Muscle of leg (tissue), 16 donors: ENCODE measurements at places on chromosomes 6 and 20. TPM values are rescaled to one million over a fixed set of nuclear protein-coding genes. Genes with fewer than 3 reads are reported as not detected.

Gene HSPA12B
- 18.3 TPM for total RNA-seq

GRCh38 chr6:130322673-130323268, 43.0 kb upstream of the TMEM200A start:
- H3K27ac ChIP-seq, result no peak overlapping the region
- peak; percentile 79 for DNase-seq

- no peak overlapping the region for H3K27ac ChIP-seq
- H3K4me1 ChIP-seq, result peaks cover 10% of the 10 kb centered on the region
- no peak overlapping the region for H3K4me3 ChIP-seq
Observed at GRCh38 chr6:154154389-154154967, 115.4 kb downstream of the OPRM1 start.

- peak; percentile 50 for DNase-seq
- no peaks in the 10 kb centered on the region for H3K27me3 ChIP-seq
- H3K36me3 ChIP-seq, result peaks cover 46% of the 10 kb centered on the region
- no peak overlapping the region for H3K4me3 ChIP-seq
- H3K27ac ChIP-seq, result peak overlapping the region; percentile 72
Observed at GRCh38 chr6:52499026-52499425, 77.8 kb downstream of the TRAM2 start.

Gene SLA2
- total RNA-seq, result 0.09 TPM

- DNase-seq, result peak; percentile 25
- no peaks in the 10 kb centered on the region for H3K36me3 ChIP-seq
- H3K27ac ChIP-seq, result no peak overlapping the region
- no peak overlapping the region for H3K4me3 ChIP-seq
Observed at GRCh38 chr6:156697225-156697830, 79.8 kb upstream of the ARID1B start.

DNA sequence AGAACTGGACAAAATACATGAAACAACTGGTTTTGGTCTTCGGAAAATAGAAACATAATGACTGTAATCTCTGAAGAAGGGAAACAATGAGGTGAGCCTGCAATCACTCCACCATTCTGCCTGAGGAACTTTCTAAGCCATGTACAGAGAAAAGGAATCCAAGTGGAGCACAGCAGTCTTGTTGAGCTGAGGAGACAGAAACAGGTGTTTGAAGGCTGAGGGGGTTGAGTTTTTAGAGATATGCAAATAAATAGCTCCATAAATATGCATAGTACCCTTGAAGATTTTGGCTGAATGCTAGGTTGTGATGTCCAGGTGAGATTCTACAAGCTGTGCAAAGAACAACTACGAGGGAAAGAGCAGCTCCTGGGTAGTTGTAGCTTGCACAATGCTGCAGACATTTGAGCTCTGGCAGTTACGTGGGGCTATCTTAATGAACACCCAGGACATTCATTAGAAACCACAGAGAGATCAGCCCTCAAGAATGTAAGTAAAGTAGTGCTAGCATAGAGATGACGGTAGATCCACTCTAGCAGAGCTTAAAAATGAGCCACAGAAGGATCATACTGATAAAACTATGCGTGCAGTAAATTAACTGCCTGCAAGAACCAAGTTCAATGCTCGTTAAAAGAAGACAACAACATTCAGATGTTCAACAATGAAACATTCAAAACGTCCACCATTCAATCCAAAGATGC, 24.3 kb downstream of the TUBB2B start:
- no peak overlapping the region for H3K4me3 ChIP-seq
- H3K36me3 ChIP-seq, result no peaks in the 10 kb centered on the region
- no peak for DNase-seq

DNA sequence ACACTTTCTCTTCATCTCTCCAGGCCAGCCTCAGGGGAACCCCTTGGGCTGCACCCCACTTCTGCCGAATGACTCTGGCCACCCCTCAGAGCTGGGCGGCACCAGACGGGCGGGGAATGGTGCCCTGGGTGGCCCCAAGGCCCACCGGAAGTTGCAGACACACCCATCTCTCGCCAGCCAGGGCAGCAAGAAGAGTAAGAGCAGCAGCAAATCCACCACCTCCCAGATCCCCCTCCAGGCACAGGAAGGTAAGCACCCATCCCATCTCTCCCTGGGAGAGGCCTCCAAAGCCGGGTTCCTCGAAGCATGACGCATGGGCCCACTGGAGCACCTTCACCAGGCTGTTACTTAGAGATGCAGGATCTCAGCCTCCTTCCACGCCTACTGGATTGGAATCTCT, 11.3 kb downstream of the MDFI start:
- DNase-seq, result no peak
- H3K36me3 ChIP-seq, result peaks cover 79% of the 10 kb centered on the region
- H3K4me1 ChIP-seq, result peaks cover 57% of the 10 kb centered on the region
- H3K27ac ChIP-seq, result no peak overlapping the region
- no peak overlapping the region for H3K4me3 ChIP-seq

Gene TSBP1
- not detected for total RNA-seq

Gene CHRNA4
- total RNA-seq, result 0.71 TPM

Gene HEY2
- 6.1 TPM for total RNA-seq

GRCh38 chr20:62899633-62900051, 26.7 kb downstream of the DIDO1 start:
- H3K4me3 ChIP-seq, result no peak overlapping the region
- peak; percentile 46 for DNase-seq
- H3K4me1 ChIP-seq, result peaks cover 15% of the 10 kb centered on the region
- no peak overlapping the region for H3K27ac ChIP-seq
- H3K36me3 ChIP-seq, result peaks cover 53% of the 10 kb centered on the region

Gene PCSK2
- 0.27 TPM for total RNA-seq

- H3K27ac ChIP-seq, result no peak overlapping the region
- DNase-seq, result no peak
- no peaks in the 10 kb centered on the region for H3K27me3 ChIP-seq
- peaks cover 26% of the 10 kb centered on the region for H3K4me1 ChIP-seq
- no peak overlapping the region for H3K4me3 ChIP-seq
Observed at GRCh38 chr20:49424536-49424935, 57.9 kb downstream of the KCNB1 start.

DNA sequence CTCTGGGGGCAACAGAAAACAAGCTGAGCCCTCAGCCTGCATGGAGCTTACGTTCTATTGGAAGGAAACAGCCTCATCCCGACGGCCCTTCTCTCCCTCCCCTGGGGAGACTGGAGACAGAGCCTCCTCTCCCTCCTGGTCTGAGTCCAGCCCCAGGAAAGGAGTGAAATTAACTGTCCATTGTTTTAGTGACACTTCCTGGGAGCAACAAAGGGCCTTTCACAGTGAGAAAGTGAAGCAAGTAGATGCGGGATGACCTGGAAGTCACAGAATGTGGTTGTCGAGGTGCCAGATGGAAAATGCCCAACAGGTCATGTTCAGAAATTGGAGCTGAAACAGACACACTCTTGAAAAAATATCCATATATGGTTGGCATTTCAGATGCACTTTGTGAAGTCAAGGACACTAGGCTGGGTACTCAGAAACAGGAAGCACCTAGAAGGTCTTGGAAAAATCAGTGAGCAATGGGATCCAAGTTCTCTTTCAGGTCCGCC, 77.8 kb downstream of the TFAP2C start:
- no peak overlapping the region for H3K4me3 ChIP-seq
- no peaks in the 10 kb centered on the region for H3K4me1 ChIP-seq
- no peaks in the 10 kb centered on the region for H3K36me3 ChIP-seq
- H3K27me3 ChIP-seq, result peaks cover 5% of the 10 kb centered on the region
- no peak overlapping the region for H3K27ac ChIP-seq

- DNase-seq, result no peak
- H3K27ac ChIP-seq, result peak overlapping the region; percentile 76
- H3K4me3 ChIP-seq, result no peak overlapping the region
- peaks cover 43% of the 10 kb centered on the region for H3K36me3 ChIP-seq
- H3K4me1 ChIP-seq, result peaks cover 36% of the 10 kb centered on the region
Observed at GRCh38 chr6:2782356-2782708, 17.1 kb downstream of the WRNIP1 start.

Gene HLA-DRB1
- 16.8 TPM for total RNA-seq

Gene MEP1A
- not detected for total RNA-seq

- peaks cover 3% of the 10 kb centered on the region for H3K27me3 ChIP-seq
- no peak for DNase-seq
- no peaks in the 10 kb centered on the region for H3K36me3 ChIP-seq
- no peak overlapping the region for H3K4me3 ChIP-seq
Observed at GRCh38 chr6:100105919-100106529, 112.0 kb upstream of the MCHR2 start.

Gene EBF4
- 3.2 TPM for total RNA-seq

DNA sequence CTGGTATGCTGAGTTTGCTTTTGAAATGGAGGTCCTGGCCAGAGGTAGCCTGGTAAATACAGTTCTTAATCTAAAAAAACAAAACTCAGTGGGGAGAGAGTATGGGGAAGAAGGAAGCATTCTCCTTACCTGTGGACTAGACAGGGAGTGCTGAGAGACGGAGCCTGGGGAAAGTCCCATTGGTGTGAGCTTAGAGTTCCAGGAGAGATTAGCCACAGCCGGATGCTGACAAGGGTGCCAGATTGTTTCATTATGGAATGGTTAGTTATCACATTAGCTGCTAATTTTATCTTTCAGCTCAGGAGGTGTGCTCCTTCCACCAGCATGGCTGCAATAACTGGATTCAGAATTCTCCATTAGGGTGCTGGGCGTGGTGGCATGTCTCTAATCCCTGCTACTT, 75.9 kb downstream of the RREB1 start:
- no peak overlapping the region for H3K27ac ChIP-seq
- no peak overlapping the region for H3K4me3 ChIP-seq
- no peaks in the 10 kb centered on the region for H3K27me3 ChIP-seq
- H3K4me1 ChIP-seq, result no peaks in the 10 kb centered on the region

GRCh38 chr6:20620043-20620442, 85.8 kb downstream of the CDKAL1 start:
- H3K27me3 ChIP-seq, result no peaks in the 10 kb centered on the region
- no peaks in the 10 kb centered on the region for H3K36me3 ChIP-seq
- H3K27ac ChIP-seq, result no peak overlapping the region
- peak; percentile 23 for DNase-seq

- DNase-seq, result no peak
- H3K4me3 ChIP-seq, result no peak overlapping the region
- H3K27ac ChIP-seq, result no peak overlapping the region
- peaks cover 2% of the 10 kb centered on the region for H3K27me3 ChIP-seq
Observed at GRCh38 chr20:50261471-50262212, 71.0 kb downstream of the CEBPB start.

DNA sequence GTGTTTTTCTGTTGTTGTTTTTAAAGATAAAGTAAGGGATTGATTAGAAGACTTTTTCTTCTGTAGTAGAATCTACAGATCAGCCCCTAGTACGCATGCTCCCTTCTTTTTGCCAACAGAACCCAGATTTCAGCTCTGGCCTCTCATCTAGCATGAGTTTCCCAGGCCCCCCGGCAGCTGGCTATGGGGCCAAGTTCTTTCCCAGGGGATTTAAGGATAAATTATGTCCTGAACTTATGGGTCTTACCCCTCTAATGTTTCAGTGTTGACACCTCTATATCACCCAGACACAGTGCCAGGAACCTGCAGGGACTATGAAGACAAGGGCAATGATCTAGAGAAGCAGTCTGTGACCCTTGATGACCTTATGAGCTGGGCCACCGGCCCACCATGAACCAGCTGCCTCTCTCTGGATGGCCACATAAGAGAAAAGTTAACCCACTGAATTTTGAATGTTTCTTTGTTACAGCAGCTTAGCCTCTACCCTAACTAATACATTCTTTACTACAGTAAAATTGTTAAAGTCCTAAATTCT, 150.5 kb downstream of the UNC5CL start:
- peaks cover 6% of the 10 kb centered on the region for H3K4me1 ChIP-seq
- no peaks in the 10 kb centered on the region for H3K27me3 ChIP-seq
- no peaks in the 10 kb centered on the region for H3K36me3 ChIP-seq
- no peak overlapping the region for H3K27ac ChIP-seq

Gene HSF2
- total RNA-seq, result 30.8 TPM

- no peak for DNase-seq
- H3K4me3 ChIP-seq, result no peak overlapping the region
- no peaks in the 10 kb centered on the region for H3K27me3 ChIP-seq
- no peak overlapping the region for H3K27ac ChIP-seq
- H3K36me3 ChIP-seq, result no peaks in the 10 kb centered on the region
Observed at GRCh38 chr6:41578217-41579087, 32.3 kb downstream of the FOXP4 start.

- no peak overlapping the region for H3K27ac ChIP-seq
- no peaks in the 10 kb centered on the region for H3K27me3 ChIP-seq
- no peaks in the 10 kb centered on the region for H3K4me1 ChIP-seq
- DNase-seq, result no peak
- H3K36me3 ChIP-seq, result no peaks in the 10 kb centered on the region
- no peak overlapping the region for H3K4me3 ChIP-seq
Observed at GRCh38 chr6:142326540-142326939, 24.7 kb downstream of the ADGRG6 start.

Gene CEP162
- 8.0 TPM for total RNA-seq

DNA sequence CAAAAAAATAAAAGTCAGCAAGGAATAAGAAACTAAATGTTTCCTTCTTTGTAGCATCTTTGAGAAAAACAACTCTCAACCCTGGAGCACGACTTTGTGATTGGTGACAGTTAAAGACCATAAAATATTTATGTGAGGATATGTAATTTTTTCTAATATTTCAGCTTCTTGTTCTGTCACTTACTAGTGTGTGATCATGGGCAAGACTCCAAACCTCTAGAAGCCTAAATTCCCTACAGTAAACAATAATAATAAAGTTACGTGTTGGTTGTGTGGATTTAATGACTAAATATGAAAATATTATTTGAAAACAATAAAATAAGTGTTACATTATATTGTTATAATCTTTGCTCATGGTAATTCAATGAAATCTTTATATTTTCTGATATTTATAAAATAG, 735.6 kb upstream of the MARCKS start:
- H3K36me3 ChIP-seq, result no peaks in the 10 kb centered on the region
- H3K27me3 ChIP-seq, result no peaks in the 10 kb centered on the region
- H3K4me1 ChIP-seq, result peaks cover 5% of the 10 kb centered on the region
- no peak overlapping the region for H3K4me3 ChIP-seq

Gene KLC4
- 21.6 TPM for total RNA-seq

DNA sequence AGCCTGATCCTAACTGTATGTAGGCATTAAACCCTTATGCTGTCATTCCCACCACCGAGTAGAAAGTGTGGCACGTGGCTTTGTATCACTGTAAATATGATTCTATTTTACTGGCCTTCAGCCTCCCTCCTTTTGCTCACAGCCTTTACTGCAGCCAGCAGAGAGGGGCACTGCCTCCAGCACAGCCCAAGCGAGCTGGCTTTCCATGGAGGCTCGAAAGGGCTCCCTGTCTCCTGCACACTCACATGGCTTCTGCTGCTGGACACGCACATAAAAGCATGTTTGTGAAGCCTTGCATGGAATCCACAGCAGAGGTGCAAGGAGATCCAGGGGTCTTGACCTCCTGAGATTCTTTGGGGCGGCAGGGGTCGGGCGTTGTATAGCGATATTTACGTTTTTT, 51.3 kb downstream of the RNASET2 start:
- DNase-seq, result no peak
- H3K36me3 ChIP-seq, result no peaks in the 10 kb centered on the region
- peaks cover 19% of the 10 kb centered on the region for H3K27me3 ChIP-seq

GRCh38 chr6:30572148-30572547, 906 bp downstream of the ABCF1 start:
- H3K36me3 ChIP-seq, result peaks cover 13% of the 10 kb centered on the region
- H3K27me3 ChIP-seq, result no peaks in the 10 kb centered on the region
